Urothelium cell line (cell line): ENCODE measurements at places on chromosomes 7 and 10.

DNA sequence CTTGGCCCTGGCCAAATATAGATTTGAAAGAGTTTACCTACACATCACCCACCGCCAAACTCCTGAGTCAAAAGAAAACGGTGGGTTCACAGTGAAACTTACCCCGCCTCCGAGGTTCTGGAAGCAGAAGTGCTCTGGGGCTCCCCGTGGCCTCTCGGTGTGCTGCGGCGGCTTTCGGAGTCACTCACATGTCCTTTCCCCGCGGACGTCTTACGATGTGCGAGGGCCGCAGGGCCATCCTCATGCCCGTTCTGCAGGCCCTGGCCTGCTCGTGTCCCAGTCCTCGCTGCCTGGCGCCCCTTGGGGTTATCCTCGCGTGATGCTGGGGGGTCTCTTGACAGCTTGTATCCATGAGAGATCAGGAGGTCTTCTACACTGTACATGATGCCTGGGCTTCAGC is 12.0 kb downstream of the JCAD start:
- no peak for DNase-seq

DNA sequence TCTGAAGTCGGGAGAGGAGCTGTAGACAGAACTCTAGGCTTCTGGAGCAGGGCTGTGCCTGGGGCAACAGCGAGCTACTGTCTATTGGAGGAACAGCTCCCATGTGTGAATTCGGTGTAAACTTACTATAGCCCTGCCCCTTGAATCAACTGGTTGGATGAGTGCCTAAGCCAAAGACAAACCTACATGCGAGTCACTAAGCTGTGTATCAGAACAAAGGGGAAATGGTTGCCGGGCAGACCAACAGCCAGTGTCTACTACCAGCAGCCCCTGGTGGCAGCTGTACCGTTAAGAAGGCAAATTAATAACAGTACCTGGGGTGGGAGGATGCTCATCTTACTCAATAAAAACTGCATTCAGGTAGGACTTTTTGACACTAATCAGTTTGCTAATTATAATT is 343.6 kb downstream of the ACTR3B start:
- DNase-seq = no peak

DNA sequence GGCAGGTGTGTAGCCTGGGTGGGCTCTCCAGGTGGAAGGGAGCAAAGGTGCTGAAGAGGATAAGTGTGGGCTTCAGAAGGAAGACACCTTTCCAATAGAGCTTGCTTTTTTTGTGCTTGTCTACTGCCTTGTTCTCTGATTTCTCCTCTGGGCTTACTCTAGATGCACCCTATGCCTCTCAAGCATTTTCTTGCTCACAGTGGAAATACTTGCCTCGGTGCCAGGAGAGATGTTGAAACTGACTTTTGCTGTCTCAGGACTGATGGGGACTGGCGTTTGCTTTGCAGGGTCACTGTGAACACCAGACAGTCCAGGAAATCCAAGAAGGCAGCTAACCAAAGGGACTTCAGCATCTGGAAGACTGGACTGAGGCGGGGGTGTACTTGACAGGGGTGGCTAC is 187.9 kb downstream of the SNX10 start:
- DNase-seq = no peak

- DNase-seq = no peak
Measured at GRCh38 chr10:82934429-82934828, 1059.4 kb downstream of the NRG3 start.

- DNase-seq = no peak
Measured at GRCh38 chr10:108662975-108663374, 1260.3 kb downstream of the XPNPEP1 start.

DNA sequence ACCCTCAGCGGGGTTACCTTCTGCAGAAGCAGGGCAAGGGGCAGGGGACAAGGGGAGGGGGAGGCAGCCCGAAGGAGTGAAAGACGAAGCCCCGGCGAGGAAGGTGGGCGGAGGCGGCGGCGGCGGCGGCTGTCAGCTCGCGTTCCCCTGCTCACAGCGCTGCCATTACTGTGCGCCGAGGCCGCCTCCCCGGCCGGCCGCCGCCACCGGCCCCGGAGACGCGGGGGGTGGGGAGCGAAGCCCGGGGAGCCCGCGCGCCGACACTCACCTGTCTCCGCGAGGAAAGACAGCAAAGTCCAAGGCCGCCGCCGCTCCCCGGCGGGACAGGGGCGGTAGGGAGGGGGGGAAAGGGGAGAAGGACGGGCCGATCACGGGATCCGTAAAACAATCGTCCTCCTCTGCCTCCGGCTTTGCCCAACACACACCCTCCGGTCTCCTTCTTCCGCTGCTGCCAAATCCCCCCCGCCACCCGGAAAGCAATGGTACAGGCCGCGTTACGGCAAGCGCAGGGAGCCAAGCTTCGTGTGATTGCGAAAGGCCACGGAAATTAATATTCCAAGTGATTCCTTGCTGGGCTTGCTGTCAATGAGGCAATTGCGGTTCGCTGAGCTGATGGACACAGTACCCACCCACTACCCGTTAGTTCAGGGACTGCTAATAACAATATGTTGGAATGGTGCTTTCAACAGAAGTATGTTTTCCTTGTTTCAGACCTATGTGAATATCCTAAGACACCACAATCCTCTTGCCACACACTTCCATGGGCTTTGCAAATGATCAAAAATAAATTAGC is at the start of gene CUL2:
Gene CUL2 (minus strand): TSS at position 180 of the 793 bp plus-strand sequence. CDS start 19,024 bp downstream, outside the sequence.
- DNase-seq = peak; percentile 93

DNA sequence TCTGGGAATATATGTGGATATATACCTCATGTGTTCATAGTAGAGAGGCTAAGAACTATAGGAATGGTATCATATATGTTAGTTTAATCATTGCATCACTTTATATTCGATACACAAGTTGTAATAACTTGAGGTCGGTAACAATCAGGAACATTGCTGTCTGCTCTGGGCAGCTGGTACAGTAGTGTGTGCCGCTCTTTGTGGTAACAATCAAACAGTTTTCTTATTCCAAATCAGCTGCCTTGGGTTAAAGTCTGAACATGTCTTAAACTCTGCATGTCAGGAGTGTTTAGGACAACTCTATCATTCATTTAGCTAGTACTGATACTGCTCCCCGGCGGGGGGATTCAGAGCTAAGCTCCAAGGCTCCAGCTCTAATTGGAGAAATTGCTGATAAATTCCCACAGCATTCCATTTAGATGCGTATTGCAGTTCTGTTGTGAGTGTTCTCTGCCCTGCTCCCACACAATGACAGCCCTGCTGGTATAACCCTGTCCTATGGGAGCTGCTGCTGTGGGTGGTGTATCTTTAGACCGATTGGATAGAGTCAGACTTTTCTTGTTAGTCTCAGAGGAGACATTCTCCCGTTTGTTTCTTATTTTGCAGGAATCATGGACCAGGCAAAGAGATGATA is 707.5 kb upstream of the FZD8 start:
- peak; percentile 77 for DNase-seq
